ENCODE measurements at places on chromosomes 13 and 19.

- no peak for DNase-seq
These were observed 12.3 kb downstream of the DDX39A start for GRCh38 chr19:14406645-14407401.

- no peak for DNase-seq
These were observed 1045.6 kb upstream of the PCDH9 start for GRCh38 chr13:68275758-68276157.

- peak; percentile 38 for DNase-seq
These were observed 23.1 kb downstream of the TMED1 start for GRCh38 chr19:10812902-10813404.

DNA sequence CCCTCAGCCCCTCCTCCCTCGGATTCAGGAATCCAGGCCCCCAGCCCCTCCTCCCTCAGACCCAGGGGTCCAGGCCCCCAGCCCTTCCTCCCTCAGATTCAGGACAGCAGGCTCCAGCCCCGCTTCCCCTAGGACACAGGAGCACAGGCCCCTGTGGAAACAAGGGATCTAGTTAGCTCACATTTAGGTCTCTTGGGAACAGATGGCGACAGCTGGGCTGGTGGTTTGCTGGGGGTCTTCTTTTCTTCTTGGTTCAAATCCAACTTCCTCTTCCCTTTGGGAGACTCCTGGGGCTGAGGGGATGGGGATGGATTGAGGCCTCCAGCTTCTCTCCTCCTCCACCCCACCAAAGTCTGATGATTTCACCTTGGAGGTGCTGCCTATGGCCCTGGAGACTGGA is 19.6 kb downstream of the ZNF575 start:
- no peak for DNase-seq

GRCh38 chr13:113598481-113598880 is 13.9 kb downstream of the TFDP1 start:
- DNase-seq, result no peak

DNA sequence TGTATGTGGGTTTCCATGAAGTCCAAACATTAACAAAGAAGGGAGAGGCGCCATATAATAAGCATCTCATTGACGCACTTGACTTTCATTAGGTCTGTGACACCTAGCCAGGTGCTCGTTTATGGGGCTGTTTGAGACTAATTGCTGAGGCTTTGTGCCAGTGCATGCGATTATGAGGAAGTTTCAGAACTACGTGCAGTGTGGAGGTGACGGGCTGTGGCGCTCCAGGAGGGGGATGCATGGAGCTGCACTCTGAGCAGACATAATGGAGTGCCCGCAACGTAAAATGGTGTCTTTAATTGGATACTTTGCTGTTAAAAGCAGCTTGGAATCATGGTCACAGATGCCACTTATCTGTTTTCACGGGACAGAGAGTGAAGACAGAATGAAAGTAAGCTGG is 223.2 kb downstream of the FGF9 start:
- no peak for DNase-seq

DNA sequence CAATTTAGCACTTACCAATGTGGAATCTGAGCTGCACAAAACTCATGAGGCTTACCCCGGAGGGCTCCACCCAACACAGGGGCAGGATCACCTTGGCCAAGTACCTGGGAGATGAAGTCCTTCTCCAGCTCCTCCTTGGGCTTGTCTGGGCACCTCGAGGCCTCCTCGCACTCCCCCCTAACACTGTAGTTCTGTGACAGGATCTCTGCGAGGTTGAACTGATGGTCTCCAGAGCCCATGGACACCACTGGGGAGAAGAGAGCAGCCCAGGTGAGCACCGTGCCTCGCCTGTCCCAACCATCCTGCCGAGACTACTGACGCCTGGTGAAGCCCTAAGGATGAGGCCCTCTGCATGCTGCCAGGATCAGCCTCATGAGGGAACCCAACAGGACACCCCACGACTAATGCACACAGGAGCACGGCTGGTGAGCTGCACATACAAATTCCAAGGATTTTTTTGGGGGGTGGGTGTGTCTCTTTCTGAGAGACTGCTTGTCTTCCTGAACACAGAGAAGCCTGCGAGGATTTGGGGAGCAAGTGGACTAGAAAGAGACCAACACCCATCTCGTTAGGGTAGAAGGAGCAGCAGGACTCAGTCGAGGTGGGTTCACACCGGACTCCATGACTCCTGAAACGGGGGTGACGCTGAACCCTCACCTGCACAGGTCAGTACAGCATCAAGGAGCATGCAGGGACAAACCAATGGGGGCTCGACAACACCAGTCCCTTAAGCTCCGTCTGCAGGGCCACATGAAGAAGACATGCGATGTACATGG is 10.1 kb downstream of the MIER2 start:
- no peak for DNase-seq

DNA sequence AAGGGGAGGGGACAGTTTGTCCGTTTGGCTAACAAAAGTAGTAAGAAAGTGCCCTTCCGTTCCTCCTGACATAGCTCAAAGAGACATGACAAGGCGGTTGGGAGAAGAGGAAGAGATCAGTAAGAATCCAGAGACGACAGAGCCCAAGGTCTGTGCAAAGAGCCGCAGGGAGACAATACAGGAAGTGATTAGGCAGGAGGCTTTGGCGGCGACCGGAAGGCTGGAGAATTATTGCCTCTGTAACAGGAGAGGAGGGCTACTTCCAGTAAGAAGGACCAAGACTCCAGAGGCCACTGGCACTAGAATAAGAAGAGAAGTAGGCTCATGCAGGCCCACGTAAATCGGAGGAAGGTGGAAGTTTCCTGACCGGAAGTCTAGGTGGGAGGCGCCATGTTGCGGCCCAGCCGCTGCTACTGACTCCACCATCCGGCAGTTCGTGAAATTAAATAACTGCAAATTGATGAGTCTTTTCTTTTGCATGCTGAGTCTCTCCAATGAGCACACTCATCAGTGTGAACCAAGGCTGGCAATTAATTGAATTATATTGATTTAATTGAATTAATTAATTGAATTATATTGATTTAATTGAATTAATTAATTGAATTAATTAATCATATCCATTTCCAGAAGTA is 9.9 kb downstream of the RFX2 start:
- no peak for DNase-seq

Data from RWPE1 (cell line).